ENCODE measurements at places on chromosomes 1 and 21.

DNA sequence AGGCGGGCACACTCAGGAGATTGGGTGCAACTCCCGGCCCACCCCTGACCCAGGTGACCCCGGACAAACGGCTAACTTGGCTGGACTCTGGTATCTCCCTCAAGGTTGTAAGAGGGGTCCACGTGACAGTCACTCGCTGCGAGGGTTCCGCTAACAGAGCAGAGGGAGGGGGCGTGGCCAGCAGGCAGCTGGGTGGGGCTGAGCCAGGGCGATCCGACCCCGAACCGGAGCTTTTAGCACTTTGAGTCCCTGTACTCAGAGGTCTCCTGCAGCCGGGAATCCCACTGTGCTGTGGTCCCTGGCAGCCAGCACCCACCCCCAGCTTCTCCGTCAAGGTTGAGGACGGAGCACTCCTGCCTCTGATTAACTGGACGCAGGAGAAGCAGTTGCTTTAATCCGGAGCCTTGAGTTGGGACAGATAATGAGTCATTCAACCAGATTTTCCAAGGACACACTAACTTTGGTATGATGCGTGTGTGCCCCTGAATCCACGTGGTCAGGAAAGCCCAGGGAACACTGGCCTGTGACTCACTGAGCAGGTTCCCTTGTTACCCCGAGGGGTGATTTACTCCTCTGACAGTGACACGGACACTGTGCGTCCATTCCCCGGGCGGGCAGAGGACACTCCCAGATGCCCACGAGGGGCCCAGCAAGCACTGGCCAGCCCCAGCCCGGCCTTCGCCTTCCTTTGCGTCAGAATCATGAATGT, 16.8 kb downstream of the TRPM2 start:
- no peak for DNase-seq

DNA sequence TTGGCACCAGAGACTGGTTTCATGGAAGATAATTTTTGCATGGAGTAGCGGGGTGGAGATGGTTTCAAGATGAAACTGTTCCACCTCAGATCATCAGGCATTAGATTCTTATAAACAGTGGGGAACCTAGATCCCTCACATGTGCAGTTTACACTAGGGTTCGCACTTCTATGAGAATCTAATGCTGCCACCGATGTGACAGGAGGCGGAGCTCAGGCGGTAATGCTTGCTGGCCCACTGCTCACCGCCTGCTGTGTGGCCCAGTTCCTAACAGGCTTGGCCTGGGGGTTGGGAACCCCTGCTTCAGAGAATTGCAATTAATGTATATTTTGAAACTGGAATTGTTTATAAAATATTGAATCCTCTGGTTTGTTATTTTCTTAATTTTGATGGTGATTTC, 92.1 kb downstream of the NRIP1 start:
- DNase-seq: no peak

DNA sequence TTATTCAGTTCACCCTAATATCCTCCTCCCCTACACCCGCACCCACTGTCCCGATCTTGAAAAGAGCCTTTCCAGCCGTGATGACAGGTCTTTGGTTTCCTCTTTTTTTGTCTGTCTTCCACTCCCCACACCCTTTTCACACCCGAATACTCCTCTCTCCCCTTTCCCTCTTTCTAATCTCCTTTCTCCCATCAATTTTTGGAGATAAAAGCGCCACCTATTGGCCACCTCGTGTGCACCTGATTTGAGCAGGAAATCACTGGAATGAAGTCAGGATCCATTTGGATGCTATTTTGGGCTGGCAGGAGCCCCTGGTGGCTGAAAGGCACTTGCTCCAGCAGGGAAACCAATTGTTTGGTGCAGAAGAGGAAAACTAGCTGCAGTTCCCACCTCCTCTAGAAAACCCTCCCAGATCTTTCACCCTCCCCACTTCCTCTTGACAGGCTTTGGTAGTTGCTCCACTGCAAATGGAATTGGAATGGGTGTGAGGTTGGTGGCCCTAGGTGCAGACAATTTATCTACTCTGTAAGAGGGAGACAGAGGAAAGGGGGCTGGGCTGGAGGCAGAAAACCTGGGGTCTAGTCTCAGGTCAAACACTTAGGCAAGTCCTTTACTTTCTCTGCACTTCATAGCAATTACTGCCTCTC, 8.4 kb downstream of the FOXE3 start:
- no peak for DNase-seq

DNA sequence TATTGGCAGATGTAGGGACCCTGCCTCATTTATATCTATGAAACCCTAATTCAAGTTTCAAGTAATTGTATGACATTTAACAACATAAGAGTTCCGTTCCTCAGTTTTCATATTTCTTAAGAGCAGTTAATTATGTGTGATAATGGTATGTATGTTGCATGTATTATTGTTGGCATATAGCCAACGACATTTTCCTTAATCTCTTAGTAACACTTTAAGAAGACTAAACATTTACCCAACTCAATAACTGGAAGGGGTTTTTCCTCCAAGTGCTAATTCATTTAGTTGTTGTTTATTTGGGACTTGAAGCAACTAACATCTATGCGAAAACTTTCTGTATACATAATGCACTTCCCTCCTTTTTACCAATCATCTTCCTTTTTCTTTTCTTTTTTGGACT, 1.5 kb upstream of the RALGPS2 start:
- no peak for DNase-seq

- no peak for DNase-seq
Observed at GRCh38 chr1:186235696-186236095, 139.4 kb downstream of the TPR start.

DNA sequence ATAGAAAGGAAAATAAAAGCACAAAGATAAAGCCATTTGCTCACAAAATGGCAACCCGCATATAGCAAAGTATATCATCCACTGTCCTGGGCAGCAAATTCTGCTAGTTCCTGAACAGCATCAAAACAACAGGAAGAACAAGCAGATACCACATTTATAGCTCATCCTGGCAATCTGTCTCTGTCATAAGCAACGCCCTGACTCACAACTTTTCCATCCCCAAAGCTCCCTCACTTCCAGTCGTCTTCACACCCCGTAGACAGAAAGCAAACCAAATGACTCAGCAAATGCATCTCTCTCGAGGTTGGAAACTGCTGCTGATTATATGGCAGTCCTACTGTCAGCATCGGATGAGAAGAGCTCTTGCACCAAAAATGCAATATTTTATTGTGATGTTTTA, 65.8 kb downstream of the AK5 start:
- no peak for DNase-seq

GRCh38 chr21:34870246-34870645, 178.9 kb downstream of the RUNX1 start:
- no peak for DNase-seq

DNA sequence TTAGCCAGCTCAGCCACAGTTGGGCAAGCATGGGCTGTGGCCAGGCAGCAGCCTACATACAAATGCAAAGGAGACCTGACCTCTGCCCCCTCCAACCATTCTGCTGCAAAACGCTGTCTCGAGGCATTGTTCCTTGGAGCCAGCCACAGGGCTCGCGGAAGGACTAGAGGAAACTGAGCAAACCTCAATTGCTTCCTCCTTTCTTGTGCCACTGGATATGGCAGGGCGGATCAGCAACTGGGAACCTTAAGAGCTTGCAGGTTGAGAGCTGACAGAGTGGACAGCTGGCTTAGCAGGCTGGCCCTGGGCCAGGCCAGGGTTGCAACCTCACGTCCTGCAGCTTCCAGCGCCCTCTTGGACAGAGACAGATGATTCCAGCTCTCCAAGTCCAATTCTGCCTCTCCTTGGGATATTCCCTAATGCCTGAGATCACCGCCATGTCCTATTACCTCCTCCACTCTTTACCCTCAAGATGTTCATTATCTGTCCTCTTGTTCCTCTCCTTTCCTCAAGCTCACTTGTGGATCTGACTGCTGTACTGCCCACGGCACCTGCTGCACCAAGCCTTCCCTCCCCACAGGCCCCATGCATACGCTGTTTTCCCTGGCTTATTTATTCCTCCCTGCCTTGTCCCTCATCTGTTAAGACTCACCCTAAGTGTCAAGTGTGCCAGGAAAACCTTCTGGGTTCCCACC, 67.5 kb downstream of the SDC3 start:
- DNase-seq: no peak

- no peak for DNase-seq
Observed at GRCh38 chr1:59045137-59045536, 251.8 kb upstream of the FGGY start.

DNA sequence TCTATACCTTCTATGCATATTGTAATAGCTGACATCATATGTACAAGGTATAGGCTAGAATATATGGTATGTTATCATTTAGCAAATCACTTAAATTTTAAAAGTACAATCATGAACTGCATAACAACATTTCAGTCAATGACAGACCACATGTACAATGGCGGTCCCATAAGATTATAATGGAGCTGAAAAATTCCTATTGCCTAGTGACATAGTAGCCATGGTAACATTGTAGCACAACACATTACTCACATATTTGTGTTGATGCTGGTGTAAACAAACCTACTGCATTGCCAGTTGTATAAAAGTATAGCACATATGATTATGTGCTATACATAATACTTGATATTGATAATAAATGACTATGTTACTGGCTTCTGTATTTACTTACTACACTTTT, 8.9 kb downstream of the RAB3B start:
- no peak for DNase-seq

DNA sequence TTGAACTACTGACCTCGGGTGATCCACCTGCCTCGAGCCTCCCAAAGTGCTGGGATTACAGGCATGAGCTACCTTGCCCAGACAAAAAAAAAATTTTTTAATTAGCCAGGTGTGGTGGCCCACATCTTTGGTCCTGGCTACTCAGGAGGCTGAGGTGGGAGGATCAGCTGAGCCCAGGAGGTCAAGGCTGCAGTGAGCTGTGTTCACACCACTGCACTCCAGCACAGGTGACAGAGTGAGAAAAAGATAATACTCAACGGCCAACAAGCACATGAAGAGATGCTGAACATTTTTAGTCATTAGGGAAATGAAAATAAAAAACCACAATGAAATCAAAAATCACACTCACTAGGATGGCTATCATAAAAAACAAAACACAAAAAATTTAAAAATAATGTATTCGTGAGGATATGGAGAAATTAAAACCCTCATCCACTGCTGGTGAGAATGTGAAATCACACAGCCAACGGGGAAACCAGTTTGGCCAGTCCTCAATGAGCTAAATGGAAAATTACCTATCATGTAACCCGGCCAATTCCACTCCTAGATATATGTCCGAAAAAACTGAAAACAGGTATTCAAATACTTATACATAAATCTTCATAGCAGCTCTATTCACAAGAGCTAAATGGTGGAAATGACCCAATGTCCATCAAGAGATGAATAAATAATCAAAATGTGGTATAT, 41.2 kb downstream of the ENAH start:
- DNase-seq: no peak

- peak; percentile 9 for DNase-seq
Observed at GRCh38 chr1:2609319-2610035, 22.9 kb downstream of the PRXL2B start.

- no peak for DNase-seq
Observed at GRCh38 chr1:178310685-178311105, 186.1 kb downstream of the CLEC20A start.

DNA sequence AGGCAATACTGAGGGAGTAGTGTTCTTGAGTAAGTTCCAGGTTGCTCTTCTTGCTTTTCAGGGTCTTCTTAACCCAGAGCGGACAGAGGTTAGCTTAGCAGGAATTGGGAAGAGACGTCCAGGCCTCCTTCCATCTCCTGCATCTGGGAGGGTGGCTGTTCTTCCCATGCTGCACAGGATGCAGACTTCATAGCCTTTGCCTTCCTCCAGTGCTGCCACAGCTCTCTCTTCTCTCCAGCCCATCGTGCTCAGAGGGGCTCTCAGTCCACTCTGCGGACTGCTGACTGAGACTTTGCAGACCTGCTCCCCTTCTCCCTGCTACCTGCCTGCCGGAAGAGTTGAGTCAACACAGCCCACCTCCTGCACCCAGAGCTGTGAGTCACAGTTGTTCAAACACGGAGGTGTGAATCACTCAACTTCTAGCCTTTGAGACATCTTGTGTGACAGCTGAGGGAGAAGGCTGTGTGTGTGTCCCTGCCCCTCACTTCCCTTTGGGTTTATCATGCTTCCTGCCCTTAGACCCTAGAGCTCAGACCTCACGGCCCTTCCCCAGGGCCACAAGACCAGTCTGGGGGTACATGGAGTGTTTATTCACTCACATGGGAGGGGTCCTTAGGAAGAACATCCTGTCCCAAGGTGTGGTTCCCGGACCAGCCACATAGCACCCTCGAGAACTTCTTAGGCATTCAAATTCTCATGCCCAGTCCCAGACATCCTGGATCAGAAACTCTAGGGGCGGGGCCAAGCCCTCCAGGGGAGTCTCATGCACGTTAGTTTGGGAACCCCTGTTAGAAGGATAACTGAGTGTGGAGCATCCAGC, 158.3 kb upstream of the CACNA1E start:
- no peak for DNase-seq

DNA sequence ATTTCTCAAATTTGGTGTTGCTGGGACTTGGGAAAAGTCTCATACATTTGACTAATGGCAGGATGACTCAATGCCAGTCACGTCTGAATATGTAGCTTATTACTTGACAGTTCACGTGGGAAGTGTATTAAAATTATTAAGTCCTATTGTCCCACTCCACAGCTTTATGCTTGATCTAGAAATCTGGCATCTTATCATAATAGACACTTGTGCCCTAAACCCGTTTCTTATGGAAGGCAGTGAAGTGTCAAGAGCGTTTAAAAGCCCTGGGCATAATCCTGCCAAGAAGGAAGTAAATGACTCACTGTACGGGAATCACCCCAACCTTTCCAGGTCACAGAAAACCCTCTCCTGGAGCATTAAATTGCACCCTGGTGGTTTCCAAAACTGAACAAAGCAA, 207.4 kb downstream of the APP start:
- no peak for DNase-seq

DNA sequence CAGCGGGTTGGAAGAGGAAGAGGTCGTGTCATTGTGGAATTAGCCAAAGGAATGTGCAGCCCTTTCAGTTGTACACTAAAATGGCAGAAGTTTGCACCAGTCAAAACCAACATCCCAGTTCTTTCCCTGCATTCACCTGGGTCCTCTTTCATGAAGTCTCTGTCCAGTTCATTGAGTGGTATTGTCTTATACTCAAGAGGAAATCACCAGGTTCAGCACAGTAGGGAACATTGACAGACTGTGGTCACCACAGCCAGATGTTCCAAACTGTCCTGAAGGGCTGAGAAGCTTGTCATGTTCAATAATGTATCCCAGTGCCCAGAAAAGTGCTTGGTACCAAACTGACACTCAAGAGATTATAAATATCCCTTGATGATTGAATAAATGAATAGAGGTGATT, 131.6 kb downstream of the GLUL start:
- DNase-seq: no peak

- DNase-seq: no peak
Observed at GRCh38 chr1:52706136-52706670, 8.1 kb upstream of the COA7 start.

GRCh38 chr1:26053718-26054560, 8.0 kb upstream of the SLC30A2 start:
- no peak for DNase-seq

- no peak for DNase-seq
Observed at GRCh38 chr1:101006553-101006952, 19.0 kb downstream of the DPH5 start.

Measured in progenitor cell of endocrine pancreas (in vitro differentiated cells).